Stimulated activated CD8-positive, alpha-beta memory T cell treated with anti-CD3 and anti-CD28 coated beads, Interleukin-7, amount 100 ng/mL, for 48 hours (primary cell): ENCODE measurements at places on chromosomes 1 and 21.

- DNase-seq: no peak
These were observed 133.4 kb downstream of the NFIA start for GRCh38 chr1:61215676-61216289.

- DNase-seq: peak; percentile 62
These were observed 18.1 kb downstream of the GPR157 start for GRCh38 chr1:9110669-9111356.

- peak; percentile 60 for DNase-seq
These were observed 1.1 kb upstream of the LCK start for GRCh38 chr1:32249831-32250525.

- DNase-seq: no peak
These were observed 164.2 kb downstream of the NRIP1 start for GRCh38 chr21:14900611-14901010.

DNA sequence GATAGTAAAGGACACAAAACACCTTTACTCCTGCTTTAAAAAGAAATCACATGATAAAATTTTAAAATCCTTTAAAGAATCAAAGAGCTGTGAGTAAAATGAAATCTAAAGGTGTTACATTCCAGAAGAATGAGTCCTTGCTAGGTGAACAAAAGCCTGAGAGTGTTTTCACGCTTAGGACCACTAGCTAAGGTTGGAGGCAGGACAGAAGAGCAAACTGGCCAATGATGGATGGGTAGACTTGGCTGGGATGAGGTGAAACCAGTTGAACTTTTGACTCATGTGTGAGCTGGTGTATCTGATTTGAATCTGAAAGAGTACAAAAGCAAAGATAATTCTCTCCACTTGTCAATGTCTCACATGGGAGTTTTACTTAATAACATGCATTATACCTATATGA, 35.1 kb downstream of the CATSPERE start:
- no peak for DNase-seq

DNA sequence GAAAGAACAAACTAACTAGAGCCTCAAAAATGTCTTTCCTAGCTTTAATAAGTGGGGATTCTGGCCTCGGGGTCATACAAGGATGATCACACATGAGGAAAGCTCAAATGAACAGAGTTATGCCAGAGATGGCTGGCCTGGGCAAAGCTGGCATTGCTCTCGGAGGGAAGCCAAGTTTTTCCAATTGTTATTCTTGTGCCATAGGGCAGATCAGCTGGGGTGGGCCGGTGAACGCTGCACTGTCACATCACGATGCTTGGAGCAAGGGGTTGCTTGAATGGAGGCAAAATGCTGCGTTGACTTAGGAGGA, 75.9 kb upstream of the LYST start:
- no peak for DNase-seq
